NCI-H146 (cell line): ENCODE measurements at places on chromosomes 6 and 20.

DNA sequence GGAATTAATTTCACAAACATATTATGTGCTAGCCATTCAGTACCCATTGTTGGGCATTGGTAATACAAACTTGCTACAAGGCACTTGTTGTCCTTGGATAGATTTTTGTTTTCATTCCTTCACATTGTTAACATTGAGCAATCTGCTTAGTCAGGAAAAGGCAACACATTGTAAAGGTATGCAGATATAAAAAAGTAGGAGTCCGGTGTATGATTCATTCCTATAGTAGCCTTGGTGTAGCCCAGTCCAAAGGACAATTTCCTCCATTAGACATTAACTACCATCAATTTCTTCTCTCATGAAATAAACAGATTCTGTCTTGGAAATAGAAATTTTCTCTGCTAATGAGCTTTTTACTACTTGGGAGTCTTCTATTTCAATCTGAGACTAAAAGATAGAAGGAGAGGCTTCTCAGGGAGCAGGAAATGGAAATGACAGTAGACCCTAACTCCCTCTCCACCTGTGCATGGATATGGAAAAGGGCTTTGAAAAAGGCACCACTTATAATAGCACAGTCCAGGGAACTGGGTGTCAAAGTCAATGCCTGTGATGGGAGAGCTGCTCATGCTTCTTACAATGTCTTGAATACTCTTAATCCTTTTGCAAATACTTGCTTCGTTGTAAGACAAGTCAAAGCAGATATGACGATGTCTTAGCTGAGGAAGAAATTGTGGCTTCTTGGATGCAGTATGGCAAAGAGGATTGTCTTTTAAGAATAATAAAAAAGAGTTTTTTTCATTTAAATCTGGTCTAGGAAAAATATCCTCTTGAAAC is 369.4 kb upstream of the CITED2 start:
- DNase-seq: no peak

GRCh38 chr20:8147476-8147875 is 15.4 kb downstream of the PLCB1 start:
- no peak for DNase-seq

DNA sequence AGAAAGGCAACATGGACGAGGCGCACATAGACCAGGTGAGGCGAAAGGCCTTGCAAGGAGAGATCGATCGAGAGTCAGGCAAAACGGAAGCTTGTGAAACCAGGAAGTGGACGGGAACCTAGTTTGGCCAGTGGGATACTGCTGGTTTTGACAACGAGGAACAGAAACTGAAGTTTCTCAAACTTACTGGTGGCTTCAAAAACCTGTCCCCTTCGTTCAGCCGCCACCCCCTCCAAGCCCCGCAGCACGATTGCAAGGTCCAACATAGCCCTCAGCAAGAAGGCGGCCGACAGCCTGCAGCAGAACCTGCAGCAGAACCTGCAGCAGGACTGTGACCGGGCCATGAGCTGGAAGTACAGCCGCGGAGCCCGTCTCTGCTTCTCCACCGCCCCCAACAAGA is 238.0 kb downstream of the KHDC1L start:
- DNase-seq: no peak

DNA sequence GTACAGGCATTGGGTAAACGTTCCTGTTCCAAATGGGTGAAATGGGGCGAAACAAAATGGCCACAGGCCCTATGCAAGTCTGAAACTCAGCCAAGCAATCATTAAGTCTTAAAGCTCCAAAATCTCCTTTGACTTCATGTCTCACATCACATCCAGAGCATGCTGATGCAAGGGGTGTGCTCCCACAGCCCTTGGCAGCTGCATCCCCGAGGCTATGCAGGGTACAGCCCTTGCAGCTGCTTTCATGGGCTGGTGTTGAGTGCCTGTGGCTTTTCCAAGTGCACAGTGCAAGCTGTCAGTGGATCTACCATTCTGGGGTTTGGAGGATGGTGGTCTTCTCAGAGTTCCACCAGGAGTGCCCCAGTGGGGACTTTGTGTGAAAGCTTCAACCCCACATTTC is 270.0 kb upstream of the CDYL start:
- DNase-seq: no peak

DNA sequence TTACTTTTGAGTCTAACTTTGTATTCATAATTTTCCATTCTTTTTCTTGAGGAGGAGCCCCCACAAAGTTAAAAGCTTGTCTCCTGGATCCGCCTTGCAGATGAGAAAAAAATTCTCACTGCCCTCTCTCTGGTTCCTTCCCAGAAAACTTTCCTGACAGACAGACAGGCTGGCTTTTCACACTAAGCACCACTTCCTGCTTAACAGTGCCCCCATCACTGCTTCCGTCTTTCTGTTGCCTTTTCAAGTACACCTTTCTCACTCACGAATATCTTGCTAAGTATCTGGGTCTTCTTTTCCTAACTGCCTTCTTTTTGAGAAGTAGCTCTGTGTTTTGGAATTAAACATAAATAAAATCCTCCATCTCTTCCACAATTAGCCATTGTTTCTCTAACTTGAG is 19.8 kb upstream of the LMBRD1 start:
- DNase-seq: no peak

- DNase-seq: no peak
Measured at GRCh38 chr6:112307707-112308106, 39.4 kb upstream of the RFPL4B start.

DNA sequence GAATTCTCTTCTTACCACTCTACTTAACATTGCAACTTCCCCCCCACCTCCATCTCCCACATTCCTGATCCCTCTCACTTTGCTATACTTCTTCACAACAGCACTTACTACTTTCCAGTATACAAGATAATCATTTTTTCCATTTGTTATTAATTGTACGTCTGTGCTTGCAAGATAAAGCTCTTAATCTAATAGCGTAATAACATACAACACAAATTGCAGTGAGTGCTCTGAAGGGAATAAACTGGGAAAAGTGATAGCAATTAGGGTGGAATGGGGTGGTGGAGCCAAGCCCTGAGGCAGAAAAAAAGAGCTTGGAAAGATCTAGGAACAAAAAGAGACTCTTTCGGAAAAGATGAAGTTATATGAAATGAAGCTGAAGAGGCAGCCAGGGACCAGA is 8.5 kb downstream of the CGAS start:
- DNase-seq: no peak

GRCh38 chr20:34637245-34638038 is 39.5 kb downstream of the PIGU start:
- DNase-seq: no peak

DNA sequence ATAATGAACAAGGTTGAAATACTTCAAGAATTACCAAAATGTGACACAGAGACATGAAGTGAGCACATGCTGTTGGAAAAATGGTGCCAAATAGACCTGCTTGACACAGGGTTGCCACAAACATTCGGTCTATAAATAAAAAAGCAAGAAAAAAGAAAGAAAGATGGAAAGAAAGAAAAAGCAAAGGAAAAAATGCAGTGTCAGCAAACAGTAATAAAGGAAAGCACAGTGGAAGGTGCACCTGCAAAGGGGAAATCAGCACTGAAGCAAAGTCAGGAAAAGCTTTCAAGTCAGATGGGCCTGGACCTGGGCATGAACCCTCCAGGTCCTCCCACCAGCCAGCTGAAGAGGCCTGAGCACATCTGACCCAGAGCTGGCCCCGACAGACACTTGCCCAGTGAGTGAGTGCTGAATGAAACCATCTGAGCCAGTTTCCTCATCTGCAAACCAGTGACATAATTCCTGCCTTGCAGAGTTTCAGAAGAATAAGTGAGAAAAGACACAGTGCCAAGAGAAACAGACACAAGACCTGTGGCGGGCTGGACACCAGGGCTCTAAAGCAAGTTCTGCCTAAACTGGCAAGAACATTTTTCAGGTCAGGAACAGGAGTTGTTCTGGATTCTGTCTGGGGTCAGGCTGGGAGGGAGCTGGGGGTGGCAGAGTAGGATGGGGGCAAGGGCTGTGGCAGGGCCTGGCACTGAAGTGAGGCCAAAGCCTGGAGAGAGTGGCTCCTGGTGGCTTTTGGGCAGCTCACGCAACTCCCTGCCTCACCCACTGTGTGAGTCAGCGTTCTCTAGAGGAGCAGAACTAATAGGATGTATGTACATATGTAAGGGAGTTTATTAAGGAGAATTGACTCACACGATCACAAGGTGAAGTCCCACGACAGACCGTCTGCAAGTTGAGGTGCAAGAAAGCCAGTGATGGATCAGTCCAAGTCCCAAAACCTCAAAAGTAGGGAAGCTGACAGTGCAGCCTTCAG is 23.9 kb upstream of the MICB start:
- DNase-seq: no peak

GRCh38 chr20:47160240-47160639 is 196.3 kb downstream of the ZMYND8 start:
- no peak for DNase-seq
